ENCODE measurements at places on chromosomes 16 and 17.

- DNase-seq: no peak
Observed at GRCh38 chr16:85761861-85762260, 11.0 kb upstream of the C16orf74 start.

DNA sequence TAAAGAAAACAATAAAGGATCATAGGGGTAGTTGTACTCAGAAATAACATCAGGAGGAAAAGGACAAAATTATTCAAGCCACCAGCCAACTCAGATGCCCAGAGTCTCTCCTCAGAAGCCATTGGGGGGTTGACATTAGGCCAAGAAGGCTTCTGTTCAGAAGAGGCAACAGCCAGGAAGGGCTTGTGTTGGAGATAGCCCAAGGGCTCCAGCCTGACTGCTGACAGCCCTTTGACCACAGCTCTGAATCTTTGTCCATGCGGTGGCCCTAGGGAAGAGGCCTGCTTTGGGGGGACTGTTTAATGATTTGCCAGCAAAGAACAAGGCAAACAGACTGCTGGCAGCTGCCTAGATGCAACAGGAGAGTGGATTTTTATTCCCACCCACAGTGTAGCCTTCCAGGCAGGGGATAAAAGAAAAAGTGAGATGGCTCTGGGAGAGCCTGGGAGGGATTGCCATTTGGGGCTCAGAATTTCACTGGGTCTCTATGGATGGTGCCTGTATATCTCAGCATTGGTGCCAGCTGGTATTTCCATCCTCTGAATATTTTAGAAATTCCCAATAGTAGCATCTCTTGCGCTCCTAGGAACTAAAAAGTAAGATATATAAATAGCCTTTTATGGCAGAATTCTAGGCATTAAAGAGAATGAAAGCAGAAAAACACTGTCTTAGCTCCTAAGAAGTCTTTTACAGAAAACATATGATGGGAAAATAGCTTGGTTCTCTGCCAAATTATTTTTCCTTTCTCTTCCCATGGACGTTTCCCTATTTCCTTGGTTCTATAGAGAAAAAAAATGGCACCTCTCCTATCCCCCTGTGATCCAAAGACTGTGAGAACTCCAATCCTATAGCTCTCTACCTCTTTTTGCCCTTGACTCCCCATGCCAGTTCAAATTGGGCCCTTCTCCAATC, 29.4 kb upstream of the SUPT4H1 start:
- peak; percentile 65 for DNase-seq

GRCh38 chr17:63537991-63538692, 12.1 kb upstream of the DCAF7 start:
- no peak for DNase-seq

- no peak for DNase-seq
Observed at GRCh38 chr16:9903-10665, 43.3 kb downstream of the POLR3K start.

GRCh38 chr17:21289175-21289901, 4.8 kb downstream of the MAP2K3 start:
- DNase-seq: no peak

DNA sequence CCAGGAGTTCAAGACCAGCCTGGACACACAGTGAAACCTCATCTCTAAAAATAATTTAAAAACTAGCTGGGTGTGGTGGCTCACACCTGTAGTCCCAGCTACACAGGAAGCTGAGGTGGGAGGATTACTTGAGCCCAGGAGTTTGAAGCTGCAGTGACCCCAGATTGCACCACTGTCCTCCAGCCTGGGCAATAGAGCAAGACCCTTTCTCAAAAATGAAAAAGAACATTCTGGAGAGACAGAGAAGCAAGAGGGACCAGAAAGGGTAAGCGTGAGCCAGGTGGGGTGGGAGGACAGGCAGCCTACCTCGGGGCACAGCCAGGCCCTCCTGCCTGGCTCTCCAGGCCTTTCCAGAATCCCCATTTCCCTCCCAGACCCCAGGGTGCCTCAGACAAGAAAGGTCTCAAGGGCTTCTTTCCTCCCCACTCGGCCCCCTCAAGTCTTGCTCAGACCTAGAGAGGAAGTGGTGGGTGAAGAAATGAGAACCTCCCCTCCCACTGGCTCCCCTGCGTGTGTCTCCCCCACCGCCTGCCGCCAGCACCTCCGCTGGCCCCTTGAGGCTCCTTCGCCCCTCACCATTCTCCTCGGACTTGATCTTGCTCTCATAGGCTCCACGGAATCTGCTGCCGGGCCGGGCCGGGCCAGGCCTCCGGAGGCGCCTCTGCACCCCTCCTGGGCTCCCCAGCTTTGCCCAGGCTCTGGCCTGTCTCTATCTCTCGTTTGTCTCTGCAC, 503 bp downstream of the C16orf54 start:
- DNase-seq: no peak

GRCh38 chr17:1438593-1439083, 17.4 kb downstream of the CRK start:
- DNase-seq: no peak

DNA sequence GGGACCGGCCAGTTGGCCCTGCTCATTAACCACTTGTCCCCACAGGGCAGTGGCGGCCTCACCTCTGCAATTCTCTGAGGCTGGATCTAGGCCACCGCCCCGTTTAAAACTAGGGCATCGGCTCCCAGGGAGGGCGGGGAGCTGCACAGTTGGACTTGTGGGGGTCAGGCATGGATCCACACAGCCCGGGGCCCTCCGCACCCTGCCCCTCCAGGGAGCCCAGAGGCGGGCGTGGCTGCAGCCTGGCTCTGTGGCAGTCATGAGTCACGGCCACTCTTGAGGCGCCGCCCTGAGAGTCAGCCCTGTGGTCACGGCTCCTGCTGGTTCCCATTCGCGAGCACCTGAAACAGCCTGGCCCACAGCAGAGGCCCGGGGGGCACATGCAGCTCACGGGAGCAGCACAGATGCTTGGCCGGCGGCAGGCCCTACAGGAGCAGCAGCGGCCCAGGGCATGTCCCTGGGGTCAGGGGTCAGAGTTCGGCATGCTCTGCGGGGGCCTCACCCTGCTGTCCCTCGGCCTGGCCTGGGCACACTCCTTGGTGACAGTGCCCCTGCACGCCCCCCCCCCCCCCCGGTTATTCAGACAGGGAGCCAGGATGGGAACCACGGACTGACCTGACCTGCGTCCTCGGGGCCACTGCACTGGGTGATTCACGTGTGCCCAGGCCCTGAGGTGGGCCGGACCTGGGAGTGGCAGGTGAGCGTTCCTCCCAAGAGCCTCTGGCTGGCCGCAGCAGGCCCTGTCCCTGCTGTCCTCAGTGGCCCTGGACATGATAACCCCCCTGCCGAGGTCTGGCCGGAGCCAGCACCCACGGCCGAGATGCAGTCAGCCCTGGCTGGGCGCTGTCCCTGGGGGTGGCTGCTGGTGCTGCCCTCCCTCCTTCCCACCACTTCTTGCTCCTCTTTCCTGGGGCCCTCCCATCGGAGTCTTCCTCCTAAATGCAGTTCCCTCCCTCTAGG, 8.2 kb downstream of the CAPN15 start:
- DNase-seq: no peak

GRCh38 chr16:31876951-31877828, 3.6 kb downstream of the ZNF267 start:
- no peak for DNase-seq

- DNase-seq: no peak
Observed at GRCh38 chr17:73759734-73760438, 115.6 kb upstream of the SDK2 start.

DNA sequence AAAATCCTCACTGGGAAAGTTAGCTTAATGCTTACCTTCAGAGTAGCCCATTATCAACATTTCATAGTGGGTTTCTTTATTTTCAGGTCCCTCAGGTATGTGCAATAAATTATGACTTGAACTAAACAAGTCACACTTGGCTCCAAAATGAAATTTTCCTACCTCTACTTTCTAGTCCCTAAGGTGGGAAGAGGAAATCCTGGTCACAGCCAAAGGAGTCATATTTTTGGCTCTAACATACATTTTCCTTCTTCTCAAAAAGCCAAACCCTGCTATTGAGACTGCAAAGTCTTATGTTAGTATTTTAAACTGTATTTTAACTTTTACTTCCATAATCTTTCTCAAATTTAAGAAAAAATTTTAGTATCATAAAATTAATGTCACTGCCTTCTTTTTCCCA, 128.9 kb downstream of the BRIP1 start:
- no peak for DNase-seq

- no peak for DNase-seq
Observed at GRCh38 chr17:66676421-66676820, 158.5 kb upstream of the CACNG5 start.

- no peak for DNase-seq
Observed at GRCh38 chr16:24477492-24477891, 61.9 kb upstream of the RBBP6 start.

- no peak for DNase-seq
Observed at GRCh38 chr16:30837904-30838303, 50.9 kb upstream of the ZNF629 start.

DNA sequence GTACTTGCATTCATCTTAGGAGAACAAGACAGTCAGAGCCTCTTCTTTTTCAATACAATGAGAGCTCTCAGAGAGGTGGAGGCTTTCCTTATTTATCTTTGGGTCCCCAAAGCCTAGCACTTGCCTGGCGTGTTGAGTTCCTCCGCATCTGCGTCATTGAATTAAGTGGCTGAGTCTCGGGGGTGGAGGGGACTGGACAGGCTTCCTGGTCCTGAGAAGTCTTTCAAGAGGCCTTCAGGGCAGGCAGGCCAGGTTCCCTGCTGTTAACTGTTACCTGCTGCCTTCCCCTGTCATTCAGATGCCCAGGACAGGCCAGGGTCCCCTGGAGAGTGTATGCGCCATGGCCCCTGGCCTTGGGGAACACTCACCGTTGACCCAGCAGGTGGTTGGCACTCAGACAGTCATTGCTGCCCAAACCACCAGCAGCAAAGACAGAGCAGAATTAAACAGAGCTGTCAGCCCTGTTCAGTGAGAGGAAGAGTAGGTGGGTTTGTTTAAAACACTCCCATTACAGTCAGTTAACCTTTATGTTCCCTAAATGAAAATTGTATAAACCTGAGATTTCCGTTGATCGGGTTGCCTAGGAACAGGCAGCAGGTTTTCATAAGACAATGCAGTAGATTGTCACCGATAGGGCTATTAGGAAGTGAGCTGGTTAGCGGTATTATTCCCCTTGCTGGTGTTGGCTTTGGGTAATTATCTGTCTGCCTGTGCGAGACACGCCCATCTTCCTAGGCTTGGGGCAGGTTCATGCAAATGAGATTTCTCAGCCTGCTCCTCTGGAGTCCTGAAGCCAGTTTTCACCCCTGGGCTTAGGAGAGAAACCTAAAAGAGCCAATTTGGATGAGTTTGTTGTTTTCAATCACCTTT, 132.7 kb downstream of the CCDC182 start:
- DNase-seq: no peak

GRCh38 chr16:74896389-74897370, 88.2 kb downstream of the WDR59 start:
- DNase-seq: no peak

DNA sequence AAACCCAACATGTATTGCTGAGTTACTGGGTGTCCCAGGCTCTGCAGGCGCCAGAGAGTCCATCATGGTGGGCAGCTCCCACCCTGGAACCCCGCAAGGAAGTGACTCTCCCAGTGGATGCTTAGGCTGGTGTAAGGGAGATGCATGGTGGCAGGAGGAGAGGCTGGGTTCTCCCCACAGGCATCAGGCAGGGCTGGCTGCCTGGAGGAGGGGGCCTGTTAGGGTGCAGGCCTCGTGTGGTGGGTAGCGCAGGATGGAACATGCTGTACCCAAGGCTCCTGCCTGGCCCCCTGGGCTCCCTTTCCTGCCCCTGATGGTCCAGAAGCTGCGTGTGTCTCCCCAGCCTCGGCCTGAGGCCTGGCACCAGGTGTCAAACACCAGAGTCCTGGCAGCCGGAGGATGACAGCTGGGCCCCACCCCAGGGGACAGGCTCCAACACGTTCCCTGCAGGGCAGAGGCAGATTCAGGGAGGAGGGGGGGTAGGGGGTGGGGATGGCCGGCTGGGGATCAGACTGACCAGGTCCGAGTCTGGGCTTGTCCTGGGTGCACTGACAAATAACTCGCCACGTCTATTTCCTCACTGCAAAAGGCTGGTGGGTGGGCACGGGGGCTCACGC, 40.2 kb upstream of the CIBAR2 start:
- no peak for DNase-seq

- DNase-seq: no peak
Observed at GRCh38 chr16:48409839-48410632, 24.8 kb upstream of the SIAH1 start.

- peak; percentile 82 for DNase-seq
Observed at GRCh38 chr17:76716146-76716838, 5.5 kb upstream of the MXRA7 start.

All from liver (tissue), 10 donors.